KG1 (cell line): ENCODE measurements at places on chromosomes 5 and 9.

DNA sequence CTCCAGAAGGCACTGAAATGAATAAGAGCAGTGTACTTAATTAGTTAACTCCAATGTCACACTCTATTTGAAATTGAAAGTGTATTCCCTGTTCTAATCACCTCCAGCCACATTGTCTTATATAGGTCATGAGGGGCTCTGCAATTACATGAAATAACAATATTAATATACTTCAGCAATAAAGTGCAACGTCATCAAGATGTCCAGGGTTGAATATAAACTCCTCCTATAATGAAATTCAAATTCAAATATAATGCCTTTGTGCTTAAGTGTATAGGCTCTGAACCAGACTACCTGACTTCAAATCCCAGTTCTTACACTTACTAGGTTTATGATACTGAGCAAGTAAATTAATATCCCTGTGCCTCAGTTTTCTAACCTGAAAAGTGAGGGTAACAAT lies 195.6 kb upstream of the SMC2 start:
- no peak for DNase-seq

GRCh38 chr5:137602721-137603273 lies 103.7 kb upstream of the SPOCK1 start:
- no peak for DNase-seq

GRCh38 chr5:111697881-111698757 lies 58.9 kb downstream of the NREP start:
- no peak for DNase-seq

GRCh38 chr5:110735556-110735955 lies 3.3 kb upstream of the SLC25A46 start:
- DNase-seq, result no peak

- DNase-seq, result no peak
These were observed 90.8 kb upstream of the IL7R start for GRCh38 chr5:35765921-35766320.

- no peak for DNase-seq
These were observed 95.7 kb downstream of the INSL6 start for GRCh38 chr9:5089737-5090136.

DNA sequence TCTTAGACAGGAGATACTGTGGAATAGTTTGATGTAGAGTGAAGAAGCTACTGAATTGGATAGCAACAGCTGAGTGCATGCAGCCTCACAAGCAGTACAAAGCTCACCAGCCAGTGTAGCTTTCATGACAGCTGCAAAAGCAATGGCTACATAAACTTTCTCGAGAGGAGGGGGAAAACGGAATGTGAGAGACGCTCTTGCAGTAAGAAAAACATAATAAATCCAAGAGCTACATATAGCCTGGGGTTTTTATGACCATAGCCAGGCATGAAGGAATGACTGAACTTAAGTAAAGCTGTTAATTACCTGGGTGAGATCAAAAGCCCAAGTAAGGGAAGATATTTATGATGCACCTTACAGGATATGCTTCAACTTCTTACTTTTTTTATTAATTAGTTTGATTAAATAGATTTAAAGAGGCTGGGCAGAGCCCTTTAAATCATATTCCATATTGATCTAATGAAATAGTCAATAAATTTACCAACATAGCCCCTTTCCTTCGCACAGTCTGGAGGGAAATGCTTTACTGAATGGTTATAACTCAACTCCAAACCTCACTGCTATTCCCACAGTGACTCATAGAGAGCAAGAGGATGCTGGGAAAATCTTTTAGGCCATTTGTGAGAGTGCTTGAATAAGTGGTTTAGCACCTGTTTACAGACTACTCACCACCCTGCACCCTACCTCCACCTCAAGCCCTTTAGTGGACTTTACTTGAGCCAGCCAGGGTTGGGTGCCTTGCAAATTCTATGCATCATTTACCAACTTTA lies 407.2 kb upstream of the CLINT1 start:
- DNase-seq, result no peak
